Left lung (tissue), 14 donors: ENCODE measurements at places on chromosomes 7 and 10. TPM values are rescaled to one million over a fixed set of nuclear protein-coding genes. Genes with fewer than 3 reads are reported as not detected.

LFNG gene
- polyA plus RNA-seq, result 10.4 TPM

DNA sequence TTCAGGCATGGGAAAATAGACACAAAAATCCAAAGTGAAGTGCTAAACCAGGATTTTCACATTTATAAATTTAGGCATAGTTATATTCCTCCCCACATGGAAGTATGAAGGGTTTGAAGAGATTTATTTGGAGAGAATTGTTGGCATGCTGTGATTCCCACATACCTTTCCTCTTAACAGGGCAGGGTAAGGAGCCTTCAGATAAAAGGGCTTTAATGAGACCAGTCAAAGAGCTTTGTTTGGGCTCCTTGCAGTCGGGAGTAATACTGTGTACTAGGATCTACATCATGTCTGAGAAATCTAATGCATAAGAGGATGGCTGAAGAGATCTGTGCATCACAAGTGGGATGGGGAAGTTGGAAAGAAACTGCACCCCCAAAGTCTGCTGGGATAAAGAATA lies 140.8 kb upstream of the PTN start:
- DNase-seq, result no peak

- no peak for DNase-seq
These were observed 546.8 kb downstream of the PHTF2 start for GRCh38 chr7:78345293-78345911.

GRCh38 chr7:91436655-91437054 lies 172.4 kb downstream of the FZD1 start:
- no peak for DNase-seq

GRCh38 chr7:44565097-44565794 lies 8.5 kb downstream of the DDX56 start:
- peak; percentile 52 for DNase-seq

GRCh38 chr7:49403844-49404243 lies 369.6 kb upstream of the VWC2 start:
- no peak for DNase-seq

GRCh38 chr10:108014902-108015177 lies 850.3 kb upstream of the SORCS1 start:
- no peak for DNase-seq

PNLIP gene
- not detected for polyA plus RNA-seq

DNA sequence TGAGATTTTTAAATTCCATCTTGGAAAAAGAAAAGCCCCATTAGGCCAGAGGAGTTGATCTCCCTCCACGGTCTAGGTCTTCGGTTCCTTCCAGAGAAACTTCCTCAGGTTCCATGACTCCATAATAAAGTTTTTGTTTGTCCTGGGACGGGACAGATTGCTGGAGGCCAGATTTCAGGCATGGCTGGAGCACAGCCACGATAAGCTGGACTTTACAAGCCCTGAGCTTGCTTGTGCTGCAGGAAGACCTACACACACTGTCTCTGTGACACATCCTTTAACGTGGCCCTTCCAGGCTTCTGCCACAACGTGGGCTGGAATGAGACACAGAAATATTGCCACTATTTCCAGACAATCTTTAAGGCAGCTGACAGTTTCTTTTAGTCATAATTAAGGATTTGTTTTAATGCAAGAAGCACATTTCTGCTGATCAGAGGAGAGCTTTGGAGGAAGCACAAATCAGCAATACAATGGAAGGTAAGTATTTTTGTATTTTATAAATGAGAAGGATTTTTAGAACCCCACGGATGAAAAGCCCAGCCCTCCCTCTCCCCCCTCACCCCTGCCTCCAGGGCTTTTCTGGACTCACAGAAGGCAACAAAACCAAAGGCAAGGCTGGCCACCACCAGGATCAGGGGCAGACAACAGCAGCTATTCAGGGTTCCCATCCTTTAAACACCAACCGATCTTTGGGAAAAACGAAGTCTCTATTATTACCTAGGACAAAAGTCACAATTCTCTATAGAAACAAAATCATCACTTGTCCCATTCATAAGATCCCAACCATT lies 6.5 kb downstream of the CTBP2 start:
- no peak for DNase-seq

DNA sequence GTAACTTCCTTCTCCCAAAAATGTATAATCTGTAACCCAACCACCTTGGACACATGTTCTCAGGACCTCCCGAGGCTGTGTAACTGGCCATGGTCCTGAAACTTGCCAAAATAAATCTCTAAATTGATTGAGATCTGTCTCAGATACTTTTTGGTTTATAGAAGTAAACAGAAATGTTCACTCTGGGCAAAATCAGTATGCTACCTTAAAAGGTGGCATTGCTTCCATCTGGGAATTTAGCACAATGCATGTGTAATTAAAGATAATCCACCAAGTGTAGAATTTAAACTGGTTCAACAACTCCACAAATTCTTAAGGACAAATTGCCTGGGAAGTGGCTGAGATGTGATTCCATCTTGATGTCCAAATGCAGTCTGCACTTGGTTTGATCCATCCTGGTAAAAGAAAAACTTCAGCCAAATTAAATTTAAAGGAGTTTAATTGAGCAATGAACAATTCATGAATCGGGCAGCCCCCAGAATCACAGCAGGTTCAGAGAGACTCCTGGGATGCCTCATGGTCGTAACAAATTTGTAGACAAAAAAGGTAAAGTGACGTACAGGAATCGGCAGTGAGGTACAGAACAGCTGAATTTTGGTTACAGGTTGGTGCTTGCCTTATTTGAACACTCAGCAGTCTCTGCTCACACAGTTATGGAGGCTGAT lies 102.6 kb upstream of the PFKP start:
- DNase-seq, result no peak

TMEM229A gene
- 0.97 TPM for polyA plus RNA-seq

GRCh38 chr7:76155938-76156337 lies 45.8 kb upstream of the SRRM3 start:
- DNase-seq, result peak; percentile 71

DNA sequence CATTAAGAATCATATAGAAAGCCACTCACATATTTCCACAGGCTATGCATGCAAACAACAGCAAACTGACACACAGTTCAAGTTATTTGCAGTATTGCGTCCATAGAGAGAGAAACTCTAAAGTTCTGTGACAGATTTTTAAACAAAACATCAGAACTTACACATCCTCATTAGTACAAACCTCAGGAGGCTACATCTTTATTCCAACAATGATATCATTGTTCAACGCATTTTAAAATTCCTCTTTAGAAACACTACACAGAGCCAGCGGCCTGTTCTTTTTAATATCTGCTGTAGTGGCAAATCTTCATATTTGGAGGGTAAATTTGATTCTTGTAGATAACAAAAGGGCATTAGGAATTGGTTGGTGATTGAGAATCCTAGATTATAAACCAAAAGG lies 55.9 kb upstream of the NFE2L3 start:
- no peak for DNase-seq

- DNase-seq, result no peak
These were observed 31.6 kb downstream of the PFKFB3 start for GRCh38 chr10:6234371-6234770.

DNA sequence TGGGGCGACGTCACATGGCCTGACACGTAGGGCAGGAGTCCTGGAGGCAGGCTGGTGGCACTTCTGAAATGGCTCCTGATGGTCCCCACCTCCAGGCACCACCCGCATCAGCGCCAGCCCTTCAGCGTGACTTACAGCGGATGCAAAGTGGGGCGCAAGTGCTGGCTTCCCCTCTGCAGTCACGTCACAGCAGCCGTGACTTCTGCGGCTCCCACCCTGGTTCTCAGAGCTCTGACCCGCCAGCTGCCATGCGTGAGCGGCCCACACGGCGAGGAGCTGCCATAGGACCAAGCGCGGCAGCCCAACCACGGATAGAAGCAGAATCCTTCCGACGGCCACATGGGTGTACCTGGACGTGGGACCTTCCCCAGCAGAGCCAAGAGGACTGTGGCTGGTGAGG lies 159.0 kb downstream of the ELFN1 start:
- DNase-seq, result no peak
